ENCODE measurements at places on chromosomes 2 and 18.

DNA sequence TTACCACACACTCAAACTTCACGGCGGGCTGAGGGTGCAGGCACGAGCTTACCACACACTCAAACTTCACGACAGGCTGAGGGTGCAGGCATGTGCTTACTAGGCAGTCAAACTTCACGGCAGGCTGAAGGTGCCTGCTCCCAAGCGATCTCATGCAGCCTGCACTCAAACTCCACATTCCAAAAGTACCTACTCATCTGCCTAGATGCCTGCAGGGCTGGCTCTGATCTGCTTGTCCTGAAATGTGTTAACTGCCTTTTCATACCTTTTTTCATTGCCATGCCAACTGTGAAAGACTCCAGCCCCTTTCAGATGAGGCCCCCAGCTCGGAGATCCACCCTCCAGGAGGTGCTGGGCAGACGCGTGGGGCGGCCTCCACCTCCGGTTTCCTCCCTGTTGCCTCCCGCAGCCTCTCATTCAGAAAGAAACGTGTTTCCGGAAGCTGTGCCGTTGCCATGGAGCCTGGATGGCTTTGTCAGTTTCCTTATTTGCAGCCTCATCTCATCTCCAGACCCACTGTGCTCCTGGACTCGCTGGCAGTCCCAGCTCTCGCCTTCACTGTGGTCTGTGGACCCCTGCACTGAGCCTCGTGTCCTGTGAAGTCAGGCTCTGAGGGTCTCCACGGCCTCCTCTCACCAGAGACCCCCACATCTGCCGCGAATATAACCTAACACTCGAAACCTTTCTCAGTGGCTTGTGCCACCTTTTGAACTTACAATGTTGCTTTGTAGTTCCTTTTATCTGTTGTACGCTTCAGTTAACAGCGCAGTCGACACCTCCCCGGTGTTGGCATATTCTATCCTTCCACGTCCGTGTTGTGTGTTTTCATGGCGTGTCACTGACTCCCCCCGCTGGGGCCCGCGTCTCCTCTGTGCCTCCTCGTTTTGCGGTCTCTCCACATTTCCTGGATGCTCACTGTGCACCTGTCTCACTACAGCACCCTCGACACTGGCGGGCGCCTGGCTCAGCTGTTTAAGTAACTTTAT lies 106.1 kb upstream of the ALKAL2 start:
- peak; percentile 9 for DNase-seq

DNA sequence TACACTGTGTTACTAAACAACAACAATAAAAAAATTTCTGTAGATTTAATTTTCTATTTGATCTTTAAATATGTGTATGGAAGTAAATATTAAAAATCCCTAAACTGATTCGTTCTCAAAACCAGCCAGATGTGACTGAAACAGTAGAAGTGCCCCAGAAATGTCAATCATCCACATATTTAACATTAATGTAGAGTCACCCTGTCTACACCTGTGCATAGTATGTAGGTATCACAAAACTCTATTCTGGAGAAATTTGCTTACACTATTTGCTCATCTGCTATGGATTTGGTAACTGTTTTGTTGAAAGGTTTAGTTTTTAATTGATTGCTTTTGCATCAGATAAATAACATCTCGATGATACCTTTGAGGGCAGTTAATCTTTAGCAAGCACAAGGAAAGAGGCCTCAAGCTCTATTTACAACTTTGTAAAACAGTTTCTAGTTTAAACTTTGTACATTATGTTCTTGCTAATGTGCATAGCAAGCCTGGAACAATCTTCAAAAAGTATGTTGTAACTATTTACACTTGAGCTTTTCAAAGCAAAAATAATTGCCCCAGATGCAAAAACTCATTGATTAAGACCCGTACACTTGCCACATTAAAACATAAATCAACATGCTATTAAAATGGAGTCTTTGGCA lies 76.8 kb downstream of the PPP1R1C start:
- no peak for DNase-seq

GRCh38 chr2:233068762-233069418 lies 8.7 kb downstream of the INPP5D start:
- no peak for DNase-seq

DNA sequence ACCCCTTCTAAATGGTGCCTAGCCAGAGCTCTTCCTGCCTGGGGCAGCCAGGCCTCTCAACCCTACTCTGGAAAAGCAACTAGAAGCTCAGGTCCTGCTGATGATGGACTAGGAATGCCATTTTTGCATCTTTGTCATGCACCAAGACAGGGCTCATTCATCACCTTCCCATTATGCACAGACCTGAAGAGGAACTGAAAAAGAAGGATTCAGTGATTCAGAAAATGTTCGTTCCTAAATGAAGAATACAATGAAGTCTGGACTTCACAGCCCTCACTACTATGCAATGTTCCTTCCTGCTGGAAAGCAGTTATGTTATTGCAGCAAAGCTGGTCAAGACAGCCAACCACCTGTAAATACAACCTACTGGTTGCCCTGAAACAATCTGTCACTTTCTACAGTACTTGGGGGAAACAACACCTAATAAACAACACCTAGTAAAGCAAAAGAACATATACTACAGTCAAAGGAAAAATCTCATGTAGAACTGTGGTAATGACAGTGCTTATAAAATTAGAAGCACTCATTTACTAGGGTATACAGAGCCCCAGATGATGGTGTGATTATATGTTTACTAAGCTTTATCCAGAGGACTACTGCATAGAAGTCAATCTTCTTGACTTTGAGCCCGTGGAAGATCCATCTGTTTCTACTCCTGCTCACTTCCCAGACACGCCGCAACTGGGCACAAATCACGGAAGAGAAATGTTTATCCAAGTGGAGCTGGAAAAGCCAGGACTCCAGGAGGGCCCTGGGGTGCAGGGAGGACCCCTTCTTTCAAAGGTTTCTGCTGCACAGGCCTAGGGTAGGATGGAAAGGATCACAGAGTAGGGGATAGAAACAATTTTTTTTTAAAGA lies 103.1 kb upstream of the THOC1 start:
- DNase-seq: no peak

DNA sequence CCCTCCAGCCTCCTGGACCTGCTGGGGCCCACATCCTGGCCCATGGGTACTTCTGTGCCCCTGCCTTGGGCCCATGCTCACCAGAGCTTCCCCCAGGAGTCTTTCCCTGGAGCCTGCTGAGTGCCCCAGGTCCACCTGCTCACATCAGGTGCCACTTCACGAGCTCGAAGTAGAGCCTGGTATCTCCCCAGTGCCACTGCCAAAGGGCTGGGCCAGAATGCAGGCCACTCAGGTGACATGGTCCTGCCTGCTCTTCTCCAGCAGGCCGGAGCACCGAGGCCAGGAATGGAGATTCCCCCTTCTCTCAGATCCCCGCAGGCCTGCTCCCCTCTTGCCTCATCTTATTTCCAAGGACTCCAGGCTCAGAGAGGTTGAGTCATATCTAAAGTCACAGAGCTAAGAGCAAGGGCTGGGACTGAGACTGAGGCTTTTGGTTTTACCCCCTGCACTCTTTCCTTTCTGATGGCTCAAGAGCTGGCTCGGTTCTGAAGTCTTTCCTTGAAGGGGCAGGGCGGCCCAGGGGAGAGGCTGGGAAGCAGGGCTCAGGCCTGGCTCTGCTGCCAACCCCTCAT lies 79.2 kb downstream of the HS1BP3 start:
- DNase-seq: no peak

- no peak for DNase-seq
Measured at GRCh38 chr2:167271932-167272331, 383.7 kb downstream of the XIRP2 start.

DNA sequence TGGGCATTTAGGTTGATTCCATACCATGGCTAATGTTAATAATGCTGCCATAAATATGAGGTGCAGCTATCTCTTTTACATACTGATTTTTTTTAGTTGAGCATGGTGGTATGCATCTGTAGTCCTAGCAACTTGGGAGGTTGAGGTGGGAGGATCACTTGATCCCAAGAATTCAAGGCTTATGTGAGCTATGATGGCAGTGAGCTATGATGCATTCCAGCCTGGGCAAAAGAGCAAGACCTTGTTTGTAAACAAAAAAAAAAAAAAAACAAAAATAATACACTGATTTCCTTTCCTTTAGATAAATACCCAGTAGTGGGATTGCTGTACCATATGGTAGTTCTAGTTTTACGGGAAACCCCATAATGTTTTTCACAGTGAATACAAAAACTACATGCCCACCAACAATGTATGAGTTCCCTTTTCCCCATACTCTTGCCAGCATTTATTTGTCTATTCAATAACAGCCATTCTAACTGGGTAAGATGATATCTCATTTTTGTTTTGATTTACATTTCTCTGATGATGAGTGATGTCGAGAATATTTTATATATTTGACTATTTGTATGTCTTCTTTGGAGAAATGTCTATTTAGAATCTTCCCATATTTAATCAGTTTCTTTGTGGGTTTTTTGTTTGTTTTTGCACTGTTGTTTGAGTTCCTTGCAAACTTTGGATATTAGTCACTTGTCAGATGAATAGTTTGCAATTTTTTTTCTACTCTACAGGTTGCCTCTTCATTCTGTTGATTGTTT lies 281.0 kb upstream of the KYNU start:
- no peak for DNase-seq

DNA sequence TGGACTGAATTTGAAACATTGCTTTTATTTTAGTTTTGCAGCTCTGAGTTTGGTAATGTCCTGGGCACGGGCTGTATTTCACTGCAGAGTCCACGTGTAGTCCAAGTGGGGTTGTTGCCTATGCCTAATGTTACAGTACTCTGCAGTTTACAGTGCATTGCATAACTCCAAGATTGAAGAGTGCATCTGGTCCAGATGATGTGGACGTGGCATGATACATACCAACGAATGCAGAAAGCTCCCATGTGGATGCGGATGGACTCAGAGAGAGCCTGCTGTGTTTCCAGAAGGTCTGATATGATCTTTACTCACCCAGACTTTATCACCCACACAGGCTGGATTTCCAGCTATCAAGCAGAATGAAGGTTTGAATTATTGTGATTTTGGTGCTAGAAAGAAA lies 44.4 kb upstream of the CCDC68 start:
- DNase-seq: no peak

DNA sequence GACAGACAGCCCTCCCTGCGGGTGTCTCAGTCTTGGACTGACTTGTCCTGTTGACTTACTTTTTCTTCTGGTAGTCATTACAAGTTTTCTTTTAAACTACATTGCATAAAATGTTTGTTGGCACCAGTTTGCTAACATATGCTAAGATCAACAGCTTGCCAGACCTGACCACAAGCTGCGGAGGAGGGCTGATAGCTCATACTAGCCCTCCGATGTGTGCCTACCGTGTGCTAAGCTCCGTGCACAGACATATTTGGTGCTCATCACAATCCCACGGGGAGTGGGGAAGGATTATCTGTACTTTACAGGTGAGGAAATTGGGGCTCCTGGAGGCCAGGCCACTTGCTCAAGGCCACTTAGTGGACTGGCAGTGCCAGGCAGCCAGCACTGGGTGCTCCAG lies 72.8 kb upstream of the YPEL5 start:
- no peak for DNase-seq

DNA sequence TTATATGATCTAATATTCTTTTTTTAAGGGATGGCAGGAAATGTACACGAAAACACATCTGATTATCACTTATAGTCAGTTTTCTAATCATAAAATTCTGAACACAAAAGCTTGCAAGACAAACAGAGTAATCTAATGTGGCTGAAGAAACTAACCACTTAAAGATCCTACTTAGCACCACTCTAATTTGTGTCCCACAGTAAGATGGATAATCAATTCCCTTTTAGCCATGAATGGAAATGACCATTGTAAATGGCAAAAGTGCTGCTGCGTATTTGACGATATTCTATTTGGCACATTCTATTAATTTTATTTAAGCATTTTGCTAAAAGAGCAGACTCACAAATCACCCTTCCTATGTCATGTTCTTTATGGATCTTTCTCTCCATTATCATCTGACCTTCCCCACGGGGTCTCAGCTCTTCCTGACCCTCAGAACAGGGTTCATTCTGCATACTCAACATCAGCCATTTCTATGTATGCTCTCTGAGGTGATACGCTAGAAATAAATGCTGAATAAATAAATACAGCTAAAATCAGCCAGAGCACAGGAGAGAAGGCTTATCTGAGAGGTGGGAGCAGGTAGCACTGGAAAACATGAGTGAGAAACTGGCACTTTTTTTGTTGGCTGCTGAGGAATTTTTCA lies 295.8 kb downstream of the AFF3 start:
- no peak for DNase-seq

GRCh38 chr2:23449831-23450331 lies 64.9 kb downstream of the KLHL29 start:
- DNase-seq: no peak

GRCh38 chr18:55968550-55968949 lies 380.6 kb upstream of the TCF4 start:
- no peak for DNase-seq

DNA sequence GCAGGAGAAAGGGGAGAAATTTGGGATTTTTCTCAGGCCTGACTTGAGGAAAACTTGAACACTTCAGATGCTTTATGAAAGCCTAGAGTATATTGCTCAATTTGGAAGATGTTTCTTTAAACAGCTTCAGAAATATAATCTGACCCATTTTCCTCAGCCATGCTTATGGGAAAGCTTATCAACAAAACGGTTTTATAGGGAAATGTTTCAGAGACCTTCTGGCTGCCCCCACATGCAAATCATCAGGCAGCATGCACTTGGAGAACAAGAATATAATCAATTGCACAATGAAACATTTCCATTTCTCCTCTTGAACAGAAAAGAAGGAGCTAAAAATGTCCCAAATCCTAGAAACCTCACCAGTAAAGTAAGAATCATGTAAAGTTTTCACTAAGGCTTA lies 411.2 kb upstream of the ETAA1 start:
- DNase-seq: no peak

DNA sequence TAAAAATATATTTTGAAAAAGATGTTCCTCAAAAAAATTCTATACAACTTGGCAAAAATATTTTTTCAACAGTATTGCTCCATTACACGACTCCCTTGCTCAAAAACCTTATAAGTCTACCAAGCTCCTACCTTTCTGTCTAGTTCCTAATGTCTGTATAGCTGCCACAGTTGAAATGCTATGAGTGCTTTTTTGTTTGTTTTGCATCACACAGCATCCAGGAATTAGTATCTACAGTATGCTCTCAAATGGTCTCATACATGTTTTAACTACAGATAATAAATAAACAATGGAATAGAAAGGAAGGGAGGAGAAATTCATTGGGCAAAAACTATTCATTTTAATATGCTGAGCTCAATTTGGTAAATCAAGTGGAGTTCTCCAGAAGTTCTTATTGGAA lies 17.3 kb downstream of the ACADL start:
- DNase-seq: no peak

- no peak for DNase-seq
Measured at GRCh38 chr2:25558262-25558661, 115.1 kb downstream of the DTNB start.
